Fibroblast of the conjunctiva (primary cell): ENCODE measurements at places on chromosomes 12 and 14.

DNA sequence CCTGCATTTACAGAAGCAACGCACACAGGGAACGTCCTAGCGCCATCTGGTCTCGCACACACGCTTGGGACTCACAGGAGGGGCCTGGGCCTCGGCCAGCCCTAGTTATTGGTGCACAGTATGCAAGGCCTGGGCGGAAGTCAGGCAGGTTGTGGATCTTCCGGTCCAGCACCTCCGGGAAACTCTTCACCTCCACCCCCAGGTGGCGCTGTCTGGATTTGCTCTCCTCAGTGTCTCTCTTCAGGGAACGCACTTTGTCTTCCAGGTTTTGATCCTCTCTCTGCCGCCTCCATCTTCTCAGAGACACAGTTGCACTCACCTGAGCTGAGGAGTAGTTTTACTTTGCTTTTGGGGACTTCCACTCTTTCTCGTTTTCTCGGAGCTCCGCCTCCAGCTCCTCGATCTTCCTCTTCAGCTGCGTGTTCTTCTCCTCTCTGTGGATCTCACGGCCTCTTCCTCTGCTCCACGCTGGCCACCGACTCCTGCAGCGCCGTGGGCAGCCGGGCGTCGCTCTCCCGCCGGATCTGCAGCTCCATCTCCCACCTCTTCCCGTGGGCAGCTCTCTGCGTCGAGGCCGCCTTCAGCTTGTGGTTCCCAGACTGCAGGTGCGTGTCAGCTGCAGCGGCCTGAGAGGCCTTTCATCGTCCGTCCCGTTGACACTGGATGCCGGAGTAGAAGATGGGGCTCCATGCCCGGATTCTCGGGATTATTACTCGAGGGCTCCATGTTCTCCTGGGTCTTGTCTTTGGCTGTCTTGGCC lies 933.8 kb downstream of the TMEM121 start:
- no peak for DNase-seq

GRCh38 chr12:77082021-77082420 lies 16.7 kb upstream of the E2F7 start:
- no peak for DNase-seq

DNA sequence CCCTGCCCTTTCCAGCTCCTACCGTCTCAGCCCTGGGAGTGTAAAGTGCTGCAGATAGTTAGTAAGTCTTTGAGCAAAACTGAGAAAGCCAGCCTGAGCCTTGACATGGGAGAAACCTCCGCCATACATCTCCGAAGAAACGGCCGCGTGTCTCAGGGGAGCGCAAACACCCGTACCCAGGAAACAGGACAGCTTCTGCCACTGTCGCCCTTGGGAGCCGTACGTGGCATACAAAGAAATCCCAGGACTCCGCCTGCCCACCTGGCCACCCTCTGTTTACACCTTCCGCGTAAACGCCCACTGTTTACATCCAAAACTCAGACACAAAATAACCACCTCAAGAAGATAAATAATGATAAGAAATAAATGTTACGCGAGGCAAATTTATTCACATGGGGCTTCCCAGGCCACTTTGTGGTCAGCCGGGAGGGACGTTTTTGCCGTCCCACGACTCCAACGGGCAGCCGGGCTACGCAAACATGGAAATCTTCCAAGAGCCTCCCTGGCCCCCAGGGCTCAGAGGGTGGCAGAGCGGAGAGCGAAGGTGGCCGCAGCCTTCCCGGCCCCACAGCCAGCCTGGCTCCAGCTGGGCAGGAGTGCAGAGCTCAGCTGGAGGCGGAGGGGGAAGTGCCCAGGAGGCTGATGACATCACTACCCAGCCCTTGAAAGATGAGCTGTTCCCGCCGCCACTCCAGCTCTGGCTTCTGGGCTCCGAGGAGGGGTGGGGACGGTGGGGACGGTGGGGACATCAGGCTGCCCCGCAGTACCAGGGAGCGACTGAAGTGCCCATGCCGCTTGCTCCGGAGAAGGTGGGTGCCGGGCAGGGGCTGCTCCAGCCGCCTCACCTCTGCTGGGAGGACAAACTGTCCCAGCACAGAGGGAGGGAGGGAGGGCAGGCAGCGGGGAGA lies at the start of gene BDKRB2:
Gene BDKRB2 (plus strand): TSS at position 689 of the 908 bp plus-strand sequence. CDS start 32,269 bp downstream, outside the sequence.
- peak; percentile 55 for DNase-seq

DNA sequence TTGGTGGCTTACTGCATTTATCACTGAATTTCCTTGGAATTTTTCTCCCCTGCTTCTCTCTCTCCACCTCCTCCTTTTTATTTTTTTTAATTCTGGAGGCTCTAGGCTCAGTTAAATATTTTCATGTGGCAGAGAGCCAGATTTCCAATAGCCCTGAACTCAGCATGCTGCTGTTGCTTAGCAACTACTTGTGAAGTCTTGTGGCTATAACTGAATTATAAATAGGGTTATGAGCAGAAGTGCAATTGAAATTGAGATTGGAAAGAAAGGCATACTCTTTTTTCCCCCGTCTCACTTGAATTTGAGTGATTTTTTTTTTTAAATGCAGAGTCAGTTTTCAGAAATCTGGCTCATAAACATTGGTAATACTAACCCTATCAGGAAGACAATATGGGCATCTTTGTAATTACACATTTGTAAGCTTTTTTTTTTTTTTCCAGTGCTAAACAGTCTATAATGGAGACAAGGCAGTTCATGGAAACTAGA lies 38.3 kb downstream of the ATF7IP start:
- peak; percentile 77 for DNase-seq

DNA sequence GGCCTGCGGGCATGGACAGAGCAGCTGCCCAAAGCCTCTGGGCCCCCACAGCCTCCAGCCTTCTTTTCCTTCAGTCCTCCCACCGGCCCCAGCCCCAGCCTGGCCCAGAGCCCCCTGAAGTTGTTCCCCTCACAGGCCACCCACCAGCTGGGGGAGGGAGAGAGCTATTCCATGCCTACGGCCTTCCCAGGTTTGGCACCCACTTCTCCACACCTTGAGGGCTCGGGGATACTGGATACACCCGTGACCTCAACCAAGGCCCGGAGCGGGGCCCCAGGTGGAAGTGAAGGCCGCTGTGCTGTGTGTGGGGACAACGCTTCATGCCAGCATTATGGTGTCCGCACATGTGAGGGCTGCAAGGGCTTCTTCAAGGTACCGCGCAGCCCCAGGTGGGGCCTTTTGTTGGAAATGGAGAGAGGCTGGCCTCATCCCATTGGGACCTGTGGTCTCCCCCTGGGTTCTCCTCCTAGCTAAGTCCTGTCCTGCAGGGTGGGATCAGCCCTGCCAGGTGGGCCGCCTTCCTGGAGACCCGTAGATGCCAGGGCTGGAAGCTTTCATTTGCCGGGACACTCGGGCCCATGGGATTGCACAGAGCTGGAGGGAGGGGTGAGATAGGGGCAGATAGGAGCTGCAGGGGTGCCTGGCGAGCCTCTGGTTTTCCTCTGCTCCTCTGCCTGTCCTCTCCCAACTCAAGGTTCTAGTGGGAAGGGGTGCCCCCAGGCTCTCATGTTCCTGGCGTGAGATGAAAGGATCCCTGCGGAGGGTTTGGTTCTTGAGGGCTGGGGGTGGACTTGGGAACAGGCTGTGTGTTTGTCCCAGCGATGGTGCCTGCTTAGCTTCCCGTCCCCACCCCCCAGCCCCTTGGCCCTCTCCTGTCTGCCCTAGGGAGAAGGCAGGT lies 3.8 kb downstream of the NR4A1 start:
- DNase-seq = no peak

DNA sequence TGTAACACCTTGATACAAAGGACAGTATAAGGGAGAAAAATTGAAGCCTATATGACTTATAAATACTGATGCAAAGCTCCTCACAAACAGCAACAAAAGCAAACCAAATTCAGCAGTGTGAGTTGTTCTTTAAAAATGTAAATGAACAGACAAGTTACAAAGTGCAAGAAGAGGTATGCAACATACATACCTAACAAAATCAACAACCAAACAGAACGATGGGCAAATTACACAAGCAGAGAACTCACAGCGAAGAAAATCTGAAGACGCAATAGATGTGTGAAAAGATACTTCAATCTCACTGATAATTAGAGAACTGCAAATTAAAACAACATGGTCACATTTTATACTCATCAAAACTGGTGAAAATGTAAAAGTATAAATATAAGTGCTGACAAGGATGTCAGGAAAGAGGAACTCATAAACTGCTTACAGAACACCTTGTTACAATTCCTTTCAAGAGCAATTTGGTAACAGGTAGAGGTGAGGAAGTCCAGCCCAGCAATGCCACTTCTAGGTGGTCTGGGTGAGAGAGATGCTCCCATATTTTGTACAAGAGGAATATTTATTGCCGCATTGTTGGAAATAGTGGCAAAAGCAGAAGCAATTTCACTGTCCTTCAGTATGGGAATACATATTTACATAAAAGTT lies 47.3 kb downstream of the CORO1C start:
- no peak for DNase-seq

GRCh38 chr12:77089686-77090220 lies 24.4 kb upstream of the E2F7 start:
- DNase-seq = no peak

DNA sequence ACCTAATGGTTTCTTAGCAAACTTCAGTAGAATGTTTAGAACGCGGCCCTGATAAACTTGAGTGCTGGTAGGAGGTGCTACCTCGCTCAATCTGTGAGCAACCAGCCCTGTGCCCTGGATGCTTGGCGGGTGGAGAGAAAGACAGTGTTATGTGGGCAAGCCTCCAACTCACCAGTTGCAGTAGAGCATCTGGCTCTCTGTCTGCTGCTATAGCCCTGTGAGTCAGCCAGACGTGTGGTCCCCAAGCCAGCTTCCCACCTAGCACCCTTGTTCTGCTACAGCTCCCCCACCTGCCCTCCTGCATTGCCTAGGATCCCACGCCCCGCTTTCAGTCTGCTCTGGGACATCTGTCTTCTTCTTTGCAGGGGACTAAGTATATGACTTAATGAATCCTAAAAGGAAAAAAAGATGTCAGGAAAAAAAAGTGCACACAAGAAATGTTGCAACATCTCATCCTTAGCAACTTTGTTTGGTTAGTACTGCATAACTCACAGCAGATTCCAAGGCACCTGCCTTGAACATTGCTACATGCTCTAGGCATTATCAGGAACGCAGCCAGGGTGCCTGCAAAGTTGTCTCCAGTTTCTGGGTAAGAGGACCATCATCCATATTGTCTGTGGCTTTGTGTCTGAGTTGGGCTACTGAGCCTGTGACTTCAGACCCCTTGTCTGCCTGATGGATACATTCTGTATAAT lies 13.6 kb downstream of the SNRNP35 start:
- DNase-seq = peak; percentile 79

DNA sequence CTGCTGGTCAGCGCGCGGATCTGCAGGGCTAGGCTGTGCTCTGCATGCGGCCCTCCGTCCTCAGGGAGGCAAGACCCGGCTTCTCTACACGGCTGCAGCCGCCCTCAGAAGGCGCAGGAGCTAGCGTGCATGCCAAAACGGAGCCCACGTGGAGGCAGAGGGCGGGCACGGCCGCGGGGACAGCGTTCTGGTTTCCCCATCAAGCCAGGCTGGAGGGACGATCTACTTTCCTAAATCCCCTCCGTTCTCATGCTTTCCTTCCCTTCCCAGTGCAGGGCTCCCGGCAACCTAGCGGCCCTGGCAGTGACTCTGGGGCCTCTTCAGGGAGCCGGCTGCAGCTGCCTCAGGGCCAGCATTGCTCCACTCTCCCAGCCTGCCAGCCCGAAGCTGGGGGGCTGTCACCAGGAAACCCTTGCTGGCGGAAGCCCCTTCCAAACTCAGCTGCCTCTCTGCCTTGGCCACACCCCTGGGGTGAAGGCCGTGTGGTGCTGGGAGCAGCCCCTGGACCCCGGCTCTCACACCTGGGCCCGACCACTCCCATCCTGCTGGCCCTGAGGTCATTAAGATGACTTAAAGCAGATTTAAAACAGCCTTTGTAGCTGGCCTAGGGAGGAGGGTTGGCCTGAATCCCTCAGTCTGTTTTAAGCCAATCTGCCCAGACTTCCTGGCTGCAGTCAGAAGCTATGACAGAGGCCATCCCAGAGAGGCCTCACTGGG lies 9.2 kb upstream of the GOLGA3 start:
- no peak for DNase-seq

GRCh38 chr14:68939893-68940613 lies 39.0 kb downstream of the ACTN1 start:
- DNase-seq = peak; percentile 90

DNA sequence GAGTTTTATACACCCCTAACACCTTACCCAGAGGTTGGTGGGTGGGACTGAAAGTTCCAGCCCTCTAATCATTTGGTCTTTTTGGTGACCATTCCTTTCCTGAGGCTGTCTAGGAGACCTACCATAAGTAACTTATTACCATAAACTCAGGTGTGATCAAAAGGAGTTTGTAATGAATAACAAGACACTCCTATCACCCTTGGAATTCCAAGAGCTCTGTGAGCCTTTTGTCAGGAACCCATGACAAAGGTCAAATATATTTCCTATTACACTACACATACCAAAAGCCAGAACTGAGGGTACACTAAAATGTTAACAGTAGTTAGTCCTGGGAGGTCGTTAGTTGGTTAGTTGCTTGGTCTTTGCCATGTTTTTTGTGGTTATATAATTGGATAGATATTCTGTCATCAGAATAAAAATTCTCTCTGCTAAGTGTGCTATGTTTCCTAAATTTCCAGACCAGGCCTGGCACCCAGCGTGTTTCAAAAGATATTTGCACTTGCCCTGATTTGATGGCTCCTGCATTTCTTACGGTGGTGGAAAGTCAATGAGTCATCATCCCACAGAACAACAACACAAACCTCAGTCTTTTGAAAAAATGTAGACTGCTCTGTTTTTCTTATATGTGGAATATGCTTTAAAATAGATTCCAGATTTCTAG lies 27.0 kb upstream of the AKAP5 start:
- peak; percentile 65 for DNase-seq

DNA sequence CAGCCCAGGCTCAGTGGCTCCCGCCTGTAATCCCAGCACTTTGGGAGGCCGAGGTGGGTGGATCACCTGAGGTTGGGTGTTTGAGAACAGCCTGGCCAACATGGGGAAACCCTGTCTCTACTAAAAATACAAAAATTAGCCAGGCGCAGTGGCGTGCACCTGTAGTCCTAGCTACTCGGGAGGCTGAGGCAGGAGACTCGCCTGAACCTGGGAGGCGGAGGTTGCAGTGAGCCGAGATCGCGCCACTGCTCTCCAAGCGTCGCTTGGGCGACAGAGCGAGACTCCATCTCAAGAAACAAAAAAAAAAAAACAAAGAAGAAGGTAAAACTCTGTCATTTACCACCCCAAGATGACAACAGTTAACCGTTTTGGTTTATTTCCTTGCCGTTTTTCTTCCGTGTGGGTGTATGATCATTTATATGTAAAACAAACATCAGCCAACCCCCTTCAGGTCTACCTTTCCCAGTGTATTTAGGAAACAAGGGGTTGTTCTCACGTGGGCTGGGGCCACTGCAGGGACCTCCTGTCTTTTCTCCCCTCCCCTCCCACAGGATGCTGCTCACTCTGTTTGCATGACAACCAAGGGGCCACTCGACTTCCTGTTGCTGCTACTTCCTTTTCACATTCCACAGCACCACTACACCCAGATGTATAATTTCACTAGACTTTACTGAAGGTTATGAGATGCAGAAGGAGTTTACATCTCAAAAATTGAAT lies 13.6 kb downstream of the TTC9 start:
- DNase-seq = no peak

GRCh38 chr12:69553628-69554248 lies 31.5 kb upstream of the CCT2 start:
- DNase-seq = no peak

GRCh38 chr14:71947947-71948500 lies 15.8 kb downstream of the RGS6 start:
- no peak for DNase-seq

GRCh38 chr12:131834798-131835615 lies 6.8 kb downstream of the MMP17 start:
- no peak for DNase-seq
